ENCODE measurements at places on chromosomes 6 and 20.

DNA sequence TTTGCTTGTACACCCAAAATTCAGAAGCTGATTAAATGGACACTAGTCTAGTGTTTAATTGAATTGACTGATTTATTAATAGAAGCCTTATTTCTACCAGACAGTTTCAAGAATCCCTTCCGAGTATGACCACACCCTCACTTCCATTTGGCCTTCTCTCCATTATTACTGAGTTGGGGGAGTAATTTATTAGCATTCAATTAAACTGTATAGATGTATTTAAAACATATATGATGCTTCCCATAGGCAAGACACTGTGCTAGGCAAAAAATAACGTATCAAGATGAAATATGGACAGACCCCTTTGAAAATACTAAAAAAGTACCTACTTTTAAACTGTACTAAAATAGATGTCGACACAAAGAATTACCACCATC lies 112.9 kb upstream of the PHACTR1 start:
- no peak for DNase-seq

DNA sequence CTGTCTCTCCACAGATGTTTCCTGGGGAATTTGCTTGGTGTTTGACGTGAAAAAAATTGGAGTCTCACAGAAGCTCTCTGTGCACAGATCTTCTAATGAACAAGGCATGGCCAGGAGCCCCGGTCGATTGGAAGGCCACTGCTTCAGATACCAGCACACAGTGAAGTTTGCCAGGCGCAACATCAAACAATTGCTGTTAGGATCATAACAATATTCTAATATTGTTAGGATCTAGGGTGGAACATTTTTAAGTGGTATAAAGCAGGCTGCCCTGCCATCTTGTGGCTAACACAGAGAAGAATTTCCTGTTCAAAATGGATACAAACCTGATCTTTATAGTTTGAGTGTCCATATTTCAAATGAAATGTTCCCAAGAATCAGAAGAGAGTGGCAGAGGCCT lies 64.1 kb downstream of the C6orf118 start:
- peak; percentile 35 for DNase-seq

DNA sequence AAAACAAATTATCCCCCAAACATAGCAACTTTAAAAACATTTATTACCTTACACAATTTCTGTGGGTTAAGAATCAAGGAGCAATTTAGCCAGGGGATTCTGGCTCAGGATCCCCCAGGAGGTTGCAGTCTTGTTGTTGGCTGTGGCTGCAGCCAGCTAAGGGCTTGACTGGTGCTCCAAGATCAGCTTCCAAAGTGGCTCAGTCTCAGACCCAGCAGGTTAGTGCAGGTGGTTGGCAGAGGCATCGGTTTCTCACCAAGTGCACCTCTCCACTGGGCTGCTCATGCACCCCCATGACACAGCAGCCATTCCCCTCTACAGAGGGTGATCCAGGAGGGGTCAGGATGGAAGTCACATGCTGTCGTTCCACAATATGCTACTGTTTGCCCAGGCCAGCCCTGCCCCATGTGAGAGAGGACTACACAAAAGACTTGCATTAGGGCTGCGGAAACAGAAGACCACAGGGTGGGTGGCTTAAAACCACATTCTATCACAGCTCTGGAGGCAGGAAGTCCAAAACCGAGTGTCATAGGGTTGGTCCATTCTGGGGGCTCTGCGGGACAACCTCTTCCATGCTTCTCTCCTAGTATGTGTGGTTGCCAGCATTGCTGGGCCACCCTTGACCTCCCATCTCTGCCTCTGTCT lies 125.8 kb downstream of the C6orf118 start:
- no peak for DNase-seq

DNA sequence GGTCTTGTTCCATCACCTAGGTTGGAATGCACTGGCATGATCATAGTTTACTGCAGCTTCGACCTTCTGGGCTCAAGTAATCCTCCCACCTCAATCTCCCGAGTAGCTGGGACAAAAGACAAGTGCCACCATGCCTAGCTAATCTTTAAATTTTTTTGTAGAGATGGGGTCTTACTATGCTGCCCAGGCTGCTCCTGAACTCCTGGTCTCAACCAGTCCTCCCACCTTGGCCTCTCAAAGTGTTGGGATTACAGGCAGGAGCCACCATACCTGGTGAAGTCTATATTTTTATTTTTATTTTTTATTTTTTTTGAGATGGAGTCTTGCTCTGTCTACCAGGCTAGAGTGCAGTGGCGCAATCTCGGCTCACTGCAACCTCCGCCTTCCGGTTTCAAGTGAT lies 11.4 kb upstream of the PIM1 start:
- no peak for DNase-seq

- no peak for DNase-seq
Measured at GRCh38 chr6:43499028-43499815, 10.9 kb downstream of the LRRC73 start.

- DNase-seq: peak; percentile 25
Measured at GRCh38 chr6:123965894-123966293, 162.2 kb downstream of the NKAIN2 start.

GRCh38 chr20:1472556-1473245 lies 6.1 kb upstream of the NSFL1C start:
- peak; percentile 2 for DNase-seq

GRCh38 chr6:160270347-160270746 lies 11.7 kb upstream of the SLC22A2 start:
- no peak for DNase-seq

DNA sequence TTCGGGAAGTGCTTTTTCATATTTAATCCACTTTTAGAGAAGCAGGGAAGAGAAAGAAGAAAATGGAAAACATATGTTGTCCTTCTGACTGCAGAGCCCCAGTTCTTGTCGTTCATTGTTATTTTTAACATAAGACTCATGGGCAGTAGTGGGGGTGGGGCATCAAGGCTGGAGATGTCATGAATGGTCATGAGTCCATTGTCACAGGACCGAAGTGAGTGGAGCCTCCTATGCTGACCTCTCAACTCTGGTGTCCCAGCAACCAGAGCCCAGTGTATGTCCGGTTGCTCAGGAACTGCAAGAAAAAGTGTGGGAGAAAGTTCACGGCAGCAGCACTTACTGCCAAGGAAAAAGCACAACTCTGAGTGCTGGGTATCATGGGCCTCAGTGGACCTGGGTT lies 108.6 kb downstream of the BANF2 start:
- DNase-seq: no peak

DNA sequence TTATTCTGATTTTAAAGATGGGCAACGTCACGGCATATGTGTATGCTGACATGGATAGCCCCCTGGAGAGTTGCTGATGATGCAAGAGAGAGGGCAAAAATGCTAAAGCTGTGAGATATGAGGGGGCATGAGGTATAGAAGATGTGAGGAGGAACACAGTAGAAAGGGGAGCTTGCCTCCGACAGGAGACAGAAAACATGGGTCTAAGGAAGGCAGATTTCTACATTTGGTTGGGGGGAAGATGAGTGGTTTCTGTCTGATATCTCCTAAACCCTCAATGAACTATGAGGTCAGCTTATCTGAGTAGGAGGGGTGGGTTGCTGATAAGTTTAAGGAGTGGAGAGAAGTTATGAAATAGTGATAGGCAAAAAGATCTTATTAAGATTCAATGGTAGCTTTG lies 6.0 kb downstream of the RNF24 start:
- DNase-seq: no peak

- no peak for DNase-seq
Measured at GRCh38 chr6:9539231-9539755, 875.6 kb downstream of the TFAP2A start.

GRCh38 chr6:26104457-26105108 lies 17.4 kb downstream of the HFE start:
- no peak for DNase-seq

GRCh38 chr6:3277851-3278416 lies 19.2 kb downstream of the PSMG4 start:
- DNase-seq: no peak

- no peak for DNase-seq
Measured at GRCh38 chr6:364609-365540, 26.7 kb upstream of the IRF4 start.

GRCh38 chr20:61025536-61025935 lies 226.5 kb upstream of the CDH4 start:
- DNase-seq: no peak

GRCh38 chr6:19472850-19473249 lies 364.3 kb upstream of the ID4 start:
- DNase-seq: no peak

- peak; percentile 66 for DNase-seq
Measured at GRCh38 chr6:29965873-29966601, 23.7 kb downstream of the HLA-A start.

GRCh38 chr6:13355999-13356785 lies 27.9 kb upstream of the TBC1D7 start:
- DNase-seq: no peak

GRCh38 chr6:45532721-45533210 lies 155.0 kb upstream of the SUPT3H start:
- DNase-seq: no peak

DNA sequence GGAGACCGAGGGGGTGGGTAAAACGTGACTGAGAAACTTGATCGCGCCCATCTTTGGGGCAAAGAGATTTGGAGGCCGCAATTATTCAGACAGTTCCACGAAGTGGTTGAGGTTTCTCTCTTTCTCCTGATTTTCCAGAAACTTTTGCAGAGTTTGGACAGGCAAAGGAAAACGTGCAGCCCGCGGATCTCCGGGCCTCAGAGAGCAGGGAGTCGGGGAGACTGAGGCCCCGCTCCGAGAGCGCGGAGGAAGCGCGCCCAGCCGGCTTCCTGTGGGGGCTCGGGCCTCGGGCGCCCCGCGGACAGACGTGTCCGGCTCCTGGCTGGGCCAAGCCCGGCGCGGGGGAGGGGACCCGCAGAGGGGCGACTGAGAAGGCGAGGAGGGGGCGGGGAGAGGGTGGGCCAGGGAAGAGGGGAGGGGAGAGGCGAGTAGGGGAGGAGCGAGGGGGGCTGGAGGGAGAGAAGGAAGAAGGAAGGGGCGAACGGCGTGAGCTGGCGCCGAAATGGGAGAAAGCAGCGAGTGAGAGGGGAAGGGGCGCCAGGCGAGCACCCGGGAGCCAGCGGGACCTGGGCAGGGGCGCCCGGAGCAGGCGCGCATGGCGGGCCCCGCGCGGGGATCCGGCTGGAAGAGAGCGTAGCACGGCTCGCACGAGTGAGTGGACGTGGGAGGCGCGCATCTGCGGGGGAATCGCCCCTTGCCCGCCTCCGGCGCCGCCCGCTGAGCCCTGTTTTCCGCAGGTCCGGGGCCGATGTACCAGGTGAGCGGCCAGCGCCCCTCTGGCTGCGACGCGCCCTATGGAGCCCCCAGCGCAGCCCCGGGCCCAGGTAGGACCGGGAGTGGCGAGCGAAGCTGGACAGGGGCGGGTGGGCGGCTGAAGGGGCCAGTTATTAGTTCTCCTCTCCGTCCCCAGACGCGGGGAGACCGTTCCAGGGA lies at the start of gene MDFI:
Gene MDFI, plus strand, starts transcription at position 467 of the 933 bp plus-strand sequence. Its CDS starts 282 bp downstream, at position 749.
- no peak for DNase-seq

DNA sequence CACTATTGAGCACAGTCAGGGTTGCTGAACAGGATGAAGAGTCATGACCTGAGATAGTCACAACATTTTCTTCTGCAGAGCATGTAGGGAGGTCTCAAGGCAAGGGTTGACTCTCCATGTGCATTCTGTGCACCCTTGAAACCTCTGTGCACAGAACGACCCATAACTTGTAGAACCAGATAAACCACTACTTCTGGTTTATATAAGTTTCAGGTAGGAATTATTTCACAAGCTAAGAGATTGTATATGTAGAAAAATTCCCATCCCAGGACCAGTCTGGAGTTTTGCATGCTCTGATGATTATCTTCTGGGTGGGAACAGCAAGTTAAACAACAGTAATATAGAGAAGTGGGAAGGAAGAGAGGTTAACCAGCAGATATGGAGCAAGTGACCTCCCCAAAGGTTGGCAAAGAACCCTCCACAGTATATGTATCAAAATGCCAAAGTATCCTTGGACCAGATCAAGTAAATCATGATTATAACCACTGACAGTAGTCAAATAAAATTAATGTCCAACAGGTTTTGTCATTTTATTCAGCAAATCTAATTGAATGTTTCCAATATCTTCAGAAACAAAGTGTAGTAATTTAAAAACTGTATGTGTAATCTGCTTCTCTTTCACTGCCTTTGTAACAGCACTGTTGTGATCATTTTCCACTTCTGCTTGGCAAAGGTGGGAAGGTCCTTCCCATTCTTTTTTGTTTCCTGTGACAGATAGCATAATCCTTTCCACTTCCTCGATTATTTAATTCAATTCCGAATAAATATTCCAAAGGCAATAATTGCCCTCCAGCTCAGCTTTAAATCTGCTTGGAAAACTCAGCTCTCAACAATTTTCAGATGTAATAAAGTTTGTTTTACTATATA lies 104.4 kb downstream of the SYNE1 start:
- no peak for DNase-seq

- no peak for DNase-seq
Measured at GRCh38 chr6:145865595-145865994, 51.0 kb upstream of the FBXO30 start.
